ENCODE measurements at places on chromosomes 3 and 15. TPM values are rescaled to one million over a fixed set of nuclear protein-coding genes. Genes with fewer than 3 reads are reported as not detected.

LYZL4 gene
- total RNA-seq: not detected

AEN gene
- 20.8 TPM for total RNA-seq

KLF15 gene
- total RNA-seq: 3.2 TPM

PLCB2 gene
- not detected for total RNA-seq

HEG1 gene
- 256 TPM for total RNA-seq

ITGA11 gene
- total RNA-seq: 81.1 TPM

SERINC4 gene
- not detected for total RNA-seq

MYLK gene
- 74.7 TPM for total RNA-seq

STRIT1 gene
- not detected for total RNA-seq

MINAR1 gene
- total RNA-seq: 0.98 TPM

CPNE9 gene
- not detected for total RNA-seq

SNUPN gene
- 41.5 TPM for total RNA-seq

HIGD2B gene
- not detected for total RNA-seq

TMC3 gene
- total RNA-seq: under 0.01 TPM

ZSCAN29 gene
- 65.6 TPM for total RNA-seq

B3GALNT1 gene
- total RNA-seq: 28.5 TPM

ADGRG7 gene
- total RNA-seq: not detected

NIPA2 gene
- total RNA-seq: 75.3 TPM

AP4E1 gene
- 12.2 TPM for total RNA-seq

CFAP20DC gene
- total RNA-seq: 1.3 TPM

RTP1 gene
- not detected for total RNA-seq

SKIC8 gene
- total RNA-seq: 56.7 TPM

TM6SF1 gene
- total RNA-seq: not detected
